Dorsolateral prefrontal cortex (tissue), 122 donors: ENCODE measurements at places on chromosomes 1 and 21. TPM values are rescaled to one million over a fixed set of nuclear protein-coding genes. Genes with fewer than 3 reads are reported as not detected.

The ID3 gene
- total RNA-seq, result 90.8 TPM

The ZNF683 gene
- not detected for total RNA-seq

The CRP gene
- total RNA-seq, result not detected

The GPR161 gene
- total RNA-seq, result 10.5 TPM

The PTBP2 gene
- total RNA-seq, result 78.0 TPM

The TGFBR3 gene
- total RNA-seq, result 13.2 TPM

The TIE1 gene
- 12.7 TPM for total RNA-seq

The PPM1J gene
- 7.6 TPM for total RNA-seq

The CD52 gene
- 1.7 TPM for total RNA-seq
